ENCODE measurements at places on chromosomes 6 and 20. TPM values are rescaled to one million over a fixed set of nuclear protein-coding genes. Genes with fewer than 3 reads are reported as not detected.

GRCh38 chr6:110315869-110316398, 42.2 kb downstream of the METTL24 start:
- no peak for DNase-seq

Gene ZC3H12D
- 8.9 TPM for total RNA-seq

Gene PAQR8
- 1.5 TPM for total RNA-seq

- no peak for DNase-seq
Observed at GRCh38 chr20:60637801-60638200, 614.3 kb upstream of the CDH4 start.

Gene MLN
- total RNA-seq, result not detected

GRCh38 chr20:50392138-50392866, 117.9 kb upstream of the PTPN1 start:
- no peak for DNase-seq

GRCh38 chr20:45292343-45292742, 14.3 kb upstream of the RBPJL start:
- no peak for DNase-seq

DNA sequence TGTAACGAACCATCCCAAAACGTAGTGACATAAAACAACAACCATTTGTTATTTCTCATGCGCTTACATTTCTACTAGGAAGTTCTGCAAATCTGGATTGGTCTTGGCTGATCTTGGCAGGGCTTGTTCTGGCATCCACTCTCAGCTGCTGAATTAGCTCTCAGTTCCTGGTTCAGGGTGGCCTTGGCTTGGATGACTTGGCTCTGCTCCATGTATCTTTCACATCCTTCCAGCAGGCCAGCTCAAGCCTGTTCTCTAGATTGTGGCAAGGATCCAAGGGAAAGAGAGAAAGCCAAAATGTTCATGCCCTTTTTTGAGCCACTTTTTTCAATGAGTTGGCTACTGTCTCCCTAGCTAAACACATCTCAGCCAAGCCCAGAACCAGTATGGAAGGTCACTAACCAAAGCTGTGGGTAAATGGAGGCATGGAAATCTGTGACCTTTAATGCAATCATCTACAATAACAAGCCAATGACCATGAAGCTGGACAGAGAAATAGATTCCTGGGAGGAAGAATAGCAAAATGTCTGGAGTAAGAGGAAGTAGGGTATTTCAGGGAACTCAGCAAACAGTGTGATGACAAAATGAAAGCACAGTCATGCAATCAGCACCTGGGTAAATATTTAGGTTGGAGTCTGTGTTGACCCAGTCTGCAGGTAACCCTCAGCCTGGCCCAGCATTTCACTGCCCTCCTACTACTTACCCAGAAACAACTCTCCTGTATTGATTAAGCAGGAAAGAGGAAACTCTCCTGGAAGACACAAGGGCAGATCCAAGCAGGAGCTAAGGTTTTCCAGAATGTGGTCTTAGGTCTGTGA, 32.7 kb upstream of the SNAP25 start:
- DNase-seq, result no peak

Gene SLC17A2
- not detected for total RNA-seq

- no peak for DNase-seq
Observed at GRCh38 chr20:46062151-46062550, 27.6 kb downstream of the NCOA5 start.

DNA sequence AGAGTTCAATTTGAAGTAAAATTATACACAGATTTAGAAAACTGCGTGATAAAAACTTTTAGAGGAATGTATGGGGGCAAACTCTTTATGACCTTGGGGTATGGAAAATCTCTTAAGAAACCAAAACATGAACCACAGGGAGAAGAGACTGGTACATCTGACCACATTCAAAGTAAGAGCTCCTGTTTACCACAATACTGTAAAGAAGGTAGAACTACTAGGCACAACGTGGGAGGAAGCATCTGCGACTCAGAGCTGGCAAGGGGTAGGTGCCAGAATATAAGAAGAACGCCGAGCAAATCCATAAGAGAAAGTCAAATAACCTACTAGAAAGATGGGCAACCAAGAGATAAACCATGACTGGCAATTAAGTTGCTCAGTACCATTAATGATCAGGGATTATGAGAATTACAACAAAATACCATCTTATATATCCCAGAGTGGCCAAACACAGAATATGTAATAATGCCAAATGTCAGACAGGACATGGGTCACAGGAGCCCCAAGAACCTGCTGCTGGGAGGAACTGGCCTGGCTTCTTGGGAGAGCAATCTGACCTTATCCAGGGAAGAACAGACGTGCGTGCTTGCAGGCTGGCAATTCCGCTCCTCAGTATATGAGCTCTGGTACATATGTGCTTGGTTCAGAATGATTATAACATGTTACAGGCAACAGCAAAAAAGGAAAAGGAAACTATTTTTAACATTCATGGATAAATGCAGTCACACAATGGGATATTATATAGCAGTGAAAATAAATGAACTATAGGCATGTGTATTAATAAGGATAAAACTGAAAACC, 50.2 kb downstream of the INSM1 start:
- DNase-seq, result no peak

DNA sequence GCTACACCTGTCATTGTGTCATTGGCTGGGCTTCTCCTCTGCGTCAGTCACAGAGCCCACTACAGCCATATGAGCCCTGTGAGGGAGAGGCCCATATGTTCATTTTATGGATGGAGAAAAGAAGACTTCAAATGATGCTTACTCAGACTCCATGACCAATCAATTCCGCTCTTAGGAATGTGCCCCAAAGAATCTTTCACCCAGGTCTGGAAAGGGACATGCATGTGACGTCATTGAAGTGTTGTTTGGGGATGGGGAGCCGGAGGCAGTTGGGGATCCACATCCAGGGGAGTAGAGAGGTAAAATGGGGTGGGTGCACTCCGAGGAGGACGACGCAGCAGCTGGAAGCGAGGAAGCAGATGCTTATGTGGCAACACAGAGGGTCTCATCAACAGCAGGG, 9.6 kb upstream of the C6orf132 start:
- DNase-seq, result no peak

Gene FOXS1
- total RNA-seq, result 1.3 TPM

DNA sequence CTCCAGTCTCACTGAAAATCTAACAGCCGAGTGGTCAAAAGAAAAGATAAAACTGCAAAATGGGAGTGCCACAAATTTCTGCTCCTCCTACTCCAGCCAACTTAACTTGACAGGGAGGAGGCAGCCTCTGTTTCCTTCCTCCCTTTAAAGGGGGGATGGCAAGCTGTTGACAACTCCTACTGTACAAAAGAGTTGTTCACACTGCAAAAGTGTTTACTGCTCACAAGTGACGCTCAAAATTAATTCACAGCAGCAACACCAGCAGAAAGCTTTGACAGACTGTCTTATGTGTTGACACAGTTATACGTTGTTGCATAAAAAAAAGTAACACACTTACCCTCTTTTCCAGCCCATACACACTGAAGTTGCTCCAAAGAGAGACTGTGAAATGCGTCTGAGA, 169.8 kb downstream of the BACH2 start:
- no peak for DNase-seq

- DNase-seq, result no peak
Observed at GRCh38 chr20:9977629-9978028, 57.2 kb upstream of the ANKEF1 start.

Gene ABHD16A
- total RNA-seq, result 41.8 TPM

- DNase-seq, result no peak
Observed at GRCh38 chr6:80640176-80640575, 533.7 kb downstream of the BCKDHB start.

Gene EXOC2
- total RNA-seq, result 32.3 TPM

DNA sequence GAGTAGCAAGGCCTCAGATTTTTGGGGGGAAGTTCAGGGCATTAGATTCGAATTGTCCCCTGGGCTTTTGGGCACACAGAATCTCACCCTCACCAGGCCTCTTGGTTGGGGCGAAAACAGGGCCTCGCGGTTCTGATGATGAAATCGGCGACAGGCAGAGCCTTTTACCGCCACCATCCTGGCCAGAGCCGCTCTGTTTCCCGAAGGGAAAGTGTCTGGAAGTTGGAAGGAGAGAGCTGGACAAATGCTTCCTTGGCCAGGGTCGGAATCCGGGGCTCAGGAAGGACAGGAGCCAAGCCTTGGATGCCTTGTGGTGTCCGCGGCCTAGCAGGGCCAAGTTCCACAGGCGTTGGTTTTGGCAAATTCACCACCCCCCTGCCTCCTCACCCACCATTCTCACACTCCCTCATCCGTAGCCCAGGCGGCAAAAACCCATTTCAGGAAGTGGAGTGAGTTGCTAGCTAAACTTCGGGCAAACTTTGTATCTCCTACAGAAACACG, 3.5 kb upstream of the TFAP2A start:
- no peak for DNase-seq

Gene E2F1
- 1.6 TPM for total RNA-seq

GRCh38 chr20:34362502-34363061, 491 bp upstream of the ITCH start:
- DNase-seq, result no peak
